ENCODE measurements at places on chromosomes 6 and 20. TPM values are rescaled to one million over a fixed set of nuclear protein-coding genes. Genes with fewer than 3 reads are reported as not detected.

ATP5F1E gene
- polyA plus RNA-seq = 100 TPM

HUS1B gene
- polyA plus RNA-seq = 0.12 TPM

GRCh38 chr20:36200451-36200850 lies 35.8 kb upstream of the AAR2 start:
- H3K27ac ChIP-seq = no peak overlapping the region
- no peak overlapping the region for H3K4me3 ChIP-seq
- H3K36me3 ChIP-seq = no peaks in the 10 kb centered on the region

DNA sequence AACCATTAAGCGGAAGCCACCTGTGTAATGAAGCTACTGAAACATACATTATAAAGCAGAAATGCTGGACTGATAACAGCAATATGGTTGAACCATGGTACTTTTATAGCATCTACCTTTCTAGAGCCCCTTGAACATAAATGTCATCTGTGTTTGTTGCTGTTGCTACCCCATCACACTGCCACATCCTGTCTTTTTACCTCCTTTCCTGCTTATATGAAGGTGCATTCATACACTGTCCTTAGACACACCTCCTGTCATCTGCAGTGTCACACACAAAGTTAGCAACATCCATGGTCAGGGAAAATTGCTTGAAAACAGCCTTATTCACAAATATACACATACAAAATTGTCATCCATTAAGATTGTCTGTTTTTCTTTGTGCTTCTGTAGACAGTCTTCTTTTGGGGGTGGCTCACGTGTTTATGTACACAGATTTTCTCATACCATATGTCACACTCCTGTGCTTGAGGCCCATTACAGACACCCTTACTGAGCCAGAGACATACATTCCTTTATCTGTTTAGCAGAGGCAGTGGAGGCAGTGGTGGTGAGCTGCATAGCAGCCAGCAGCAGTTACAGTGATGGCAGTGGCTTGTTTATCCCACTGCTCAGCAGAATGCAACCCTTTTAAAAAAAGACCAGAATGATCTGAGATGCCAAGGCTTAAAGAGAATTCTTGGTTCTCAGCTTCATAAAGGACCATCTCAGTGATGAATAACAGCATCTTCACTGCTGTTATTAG lies 25.9 kb downstream of the C6orf62 start:
- H3K4me3 ChIP-seq = no peak overlapping the region
- no peaks in the 10 kb centered on the region for H3K4me1 ChIP-seq
- DNase-seq = no peak
- no peak overlapping the region for H3K27ac ChIP-seq
- H3K36me3 ChIP-seq = peaks cover 1% of the 10 kb centered on the region

GRCh38 chr6:5584078-5584482 lies 322.8 kb downstream of the FARS2 start:
- no peak overlapping the region for H3K27ac ChIP-seq
- H3K4me3 ChIP-seq = no peak overlapping the region
- H3K36me3 ChIP-seq = no peaks in the 10 kb centered on the region

DNA sequence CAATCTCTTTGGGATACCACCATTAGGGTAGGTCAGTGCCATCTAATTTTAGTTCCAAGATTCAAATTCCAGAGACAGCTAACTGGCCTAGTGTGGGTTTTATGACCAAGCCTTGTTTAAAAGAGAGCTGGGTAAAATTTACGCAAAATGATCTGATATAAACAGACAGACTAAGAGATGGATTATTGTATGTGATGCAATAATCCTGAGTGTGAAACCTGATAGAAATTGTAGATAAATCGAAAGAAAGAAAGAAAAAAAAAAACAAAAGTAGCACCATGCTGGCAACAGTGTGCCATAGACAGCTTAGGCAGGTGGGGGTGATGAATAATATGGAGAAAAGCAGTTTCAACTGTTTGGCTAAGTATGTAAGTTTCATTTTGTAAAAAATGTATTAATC lies 2.9 kb downstream of the ZNF184 start:
- peaks cover 3% of the 10 kb centered on the region for H3K36me3 ChIP-seq
- no peak for DNase-seq
- H3K4me1 ChIP-seq = peaks cover 8% of the 10 kb centered on the region
- no peak overlapping the region for H3K4me3 ChIP-seq
- H3K27ac ChIP-seq = no peak overlapping the region

DNA sequence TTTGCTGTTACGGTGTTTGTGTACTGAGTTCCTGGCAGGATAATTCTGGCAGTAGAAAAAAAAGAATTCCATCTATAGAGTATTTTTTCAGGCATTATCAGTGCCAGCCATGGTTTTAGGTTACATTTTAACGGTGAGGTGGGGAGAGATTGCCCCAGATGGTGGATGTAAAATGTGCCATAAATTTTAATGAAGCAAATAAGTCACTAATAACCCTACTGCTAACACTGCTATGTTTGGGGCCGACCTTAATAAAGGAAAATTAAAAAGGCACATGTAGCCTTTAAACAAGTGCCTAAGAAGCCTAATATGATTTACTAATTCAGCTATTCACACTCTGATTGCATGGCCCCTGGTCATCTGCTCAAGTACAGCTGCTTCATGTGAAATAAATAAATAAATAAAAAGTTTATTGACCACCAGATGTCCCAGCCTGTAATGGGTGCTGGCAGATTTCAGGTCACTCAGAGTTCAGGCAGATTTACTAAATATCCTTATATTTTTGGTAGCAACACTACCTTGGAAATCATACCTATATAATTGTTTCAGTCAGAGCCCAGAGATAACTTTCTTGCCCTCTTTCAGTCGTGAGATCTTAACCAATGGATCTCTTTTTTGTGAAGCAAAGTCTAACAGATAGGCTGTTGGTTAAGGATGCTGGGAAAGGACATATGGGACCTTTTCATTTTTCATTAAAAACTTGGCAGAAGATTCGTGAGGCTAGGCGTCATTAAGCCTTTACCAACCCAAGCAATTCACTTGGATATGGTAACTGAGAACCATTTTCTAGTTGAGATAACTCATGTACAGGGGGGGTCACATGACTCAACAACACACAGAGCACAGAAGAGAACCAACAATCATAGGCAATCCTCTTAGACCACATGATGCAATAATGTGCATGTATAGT lies 495.0 kb upstream of the NRSN1 start:
- no peaks in the 10 kb centered on the region for H3K36me3 ChIP-seq
- no peak overlapping the region for H3K4me3 ChIP-seq

GRCh38 chr6:113750151-113750855 lies 106.8 kb upstream of the MARCKS start:
- no peaks in the 10 kb centered on the region for H3K36me3 ChIP-seq
- DNase-seq = no peak
- no peaks in the 10 kb centered on the region for H3K4me1 ChIP-seq
- no peak overlapping the region for H3K4me3 ChIP-seq

DNA sequence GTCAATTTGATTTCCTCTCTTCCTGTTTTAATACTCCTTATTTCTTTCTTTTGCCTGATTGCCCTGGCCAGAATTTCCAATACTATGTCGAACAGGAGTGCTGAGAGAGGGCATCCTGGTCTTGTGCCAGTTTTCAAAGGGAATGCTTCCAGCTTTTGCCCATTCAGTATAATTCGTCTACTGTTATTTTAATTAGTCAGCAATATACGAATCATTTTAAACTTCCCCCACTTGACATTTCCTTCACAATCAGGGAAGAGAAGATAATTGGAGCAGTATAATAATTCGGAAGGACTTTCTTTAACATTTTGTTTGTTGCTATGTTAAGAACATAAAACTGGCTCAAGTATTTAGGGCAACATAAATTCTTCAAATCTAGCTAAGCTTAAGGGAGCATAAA lies 860.3 kb upstream of the SLC35B3 start:
- H3K4me1 ChIP-seq = no peaks in the 10 kb centered on the region
- H3K4me3 ChIP-seq = no peak overlapping the region
- no peak for DNase-seq
- no peaks in the 10 kb centered on the region for H3K27me3 ChIP-seq
- no peak overlapping the region for H3K27ac ChIP-seq
- no peaks in the 10 kb centered on the region for H3K36me3 ChIP-seq
